ENCODE measurements at places on chromosomes 13 and 19.

GRCh38 chr13:105643966-105644365 is 891.5 kb downstream of the EFNB2 start:
- DNase-seq = no peak

DNA sequence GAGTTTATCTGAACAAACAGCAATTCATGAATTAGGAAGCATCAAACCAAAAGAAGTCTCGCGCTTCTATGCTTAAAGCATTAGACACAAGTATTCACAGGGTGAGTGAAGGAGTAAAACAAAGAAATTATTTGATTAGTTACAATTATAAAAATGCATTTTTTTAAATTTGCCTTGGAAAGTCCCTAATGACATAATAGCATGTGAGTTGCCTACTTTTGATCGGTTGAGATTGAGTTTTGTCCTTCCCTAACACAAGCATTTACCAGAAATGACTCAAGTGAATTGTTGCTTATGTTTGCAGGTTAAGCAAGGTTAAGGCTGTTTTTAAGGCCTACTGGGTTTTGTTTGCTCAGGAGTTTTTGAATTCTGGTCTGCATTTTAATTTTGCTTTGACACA is 389 bp upstream of the ZNF649 start:
- no peak for DNase-seq

DNA sequence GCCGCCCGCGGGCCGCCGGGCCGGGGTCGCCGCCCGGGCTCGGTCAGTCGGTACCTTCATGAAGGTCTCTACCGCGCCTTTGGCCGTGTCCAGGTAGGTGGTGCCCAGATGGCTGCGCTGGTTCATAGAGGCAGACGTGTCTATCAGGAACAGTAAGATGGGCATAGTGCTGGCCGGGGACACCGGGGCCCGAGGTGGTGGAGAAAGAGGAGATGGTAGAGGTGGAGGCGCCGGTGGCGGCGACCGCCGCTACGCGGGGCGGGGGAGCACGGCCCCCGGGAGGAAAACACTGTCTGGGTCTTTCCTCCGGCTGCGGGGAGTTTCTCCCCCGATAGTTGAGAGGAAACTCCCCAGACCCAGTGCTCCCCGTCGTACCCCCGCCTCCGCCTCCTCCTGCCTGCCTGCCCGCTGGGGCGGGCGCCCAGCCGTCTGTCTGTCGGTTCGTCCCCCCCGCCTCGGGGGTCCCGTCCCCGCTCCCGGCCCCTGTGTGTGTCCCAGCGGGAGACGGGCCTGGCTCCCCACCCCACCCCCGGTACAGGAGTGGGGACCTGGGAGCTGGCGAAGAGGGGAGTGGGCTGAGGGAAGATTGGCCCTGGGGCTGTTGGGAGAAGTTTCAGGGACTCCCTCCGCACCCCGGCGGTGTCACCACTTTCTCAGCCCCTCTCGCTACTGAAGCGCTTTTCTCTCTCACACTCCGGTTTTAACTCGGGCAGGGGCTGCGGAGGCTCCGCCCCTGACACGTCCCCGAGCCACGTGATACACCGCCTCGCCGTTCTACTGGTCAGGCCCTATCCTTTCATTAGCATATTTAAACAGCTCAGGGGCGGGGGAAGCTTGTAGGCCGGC is at the start of gene INTS6:
INTS6 (minus strand) TSS at position 676 of the 846 bp plus-strand sequence; CDS start at position 165, 511 bp downstream.
- DNase-seq = peak; percentile 100

DNA sequence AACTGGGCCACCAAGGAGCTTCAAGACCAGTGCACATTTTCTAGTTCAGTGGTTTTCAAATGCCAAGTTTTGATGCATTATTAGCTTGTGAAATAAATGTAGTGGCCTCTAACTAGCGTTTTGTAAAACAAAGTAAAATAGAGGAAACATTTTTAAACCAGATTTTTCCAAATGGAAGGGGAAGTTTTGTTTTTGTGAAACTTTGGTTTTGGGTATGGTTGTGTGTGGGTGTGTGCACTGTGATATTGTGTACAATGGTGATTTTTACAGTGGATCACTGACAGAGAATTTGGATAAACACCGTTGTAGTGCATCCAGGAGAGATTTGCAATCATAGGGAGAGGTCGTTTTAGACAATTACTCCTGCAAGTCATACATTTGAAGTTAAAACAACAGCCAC is 108.9 kb downstream of the SLC7A1 start:
- DNase-seq = no peak

DNA sequence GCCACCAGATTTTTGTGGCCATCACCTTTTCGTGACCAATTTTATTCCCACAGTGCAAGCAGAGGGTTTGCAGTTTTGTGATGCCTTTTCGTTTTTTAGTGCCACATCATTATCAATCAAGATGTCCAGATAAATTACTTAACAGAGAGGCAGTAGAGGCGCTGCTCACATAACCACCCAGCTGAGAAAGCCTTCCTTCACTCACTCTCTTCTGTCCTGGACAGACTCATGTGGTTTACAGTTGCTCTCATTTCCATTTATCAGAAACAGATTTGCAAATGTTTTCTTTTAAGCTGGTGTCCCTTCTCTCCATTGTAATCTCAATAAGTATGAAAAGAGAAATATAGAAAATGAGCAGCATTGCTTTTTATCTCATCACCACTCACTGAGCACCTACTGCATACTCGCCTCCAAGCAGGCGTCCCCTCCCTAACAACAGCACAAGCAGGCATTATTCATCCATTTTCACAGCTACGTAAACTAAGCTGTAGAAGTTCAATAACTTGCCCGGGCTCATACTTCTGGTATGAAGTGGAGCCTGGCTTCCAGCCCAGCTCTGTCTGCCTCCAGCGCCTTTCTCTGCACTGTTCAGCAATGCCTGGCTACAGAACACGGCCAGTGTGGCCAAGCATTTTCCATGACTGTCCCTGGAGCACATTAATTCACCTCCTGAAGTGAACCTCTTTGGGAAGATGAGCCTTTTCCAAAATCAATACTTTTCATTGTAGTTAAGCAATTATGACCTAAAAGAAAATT is 34.6 kb upstream of the KATNAL1 start:
- peak; percentile 85 for DNase-seq

- no peak for DNase-seq
These were observed 1.5 kb upstream of the PAFAH1B3 start for GRCh38 chr19:42303876-42304275.

DNA sequence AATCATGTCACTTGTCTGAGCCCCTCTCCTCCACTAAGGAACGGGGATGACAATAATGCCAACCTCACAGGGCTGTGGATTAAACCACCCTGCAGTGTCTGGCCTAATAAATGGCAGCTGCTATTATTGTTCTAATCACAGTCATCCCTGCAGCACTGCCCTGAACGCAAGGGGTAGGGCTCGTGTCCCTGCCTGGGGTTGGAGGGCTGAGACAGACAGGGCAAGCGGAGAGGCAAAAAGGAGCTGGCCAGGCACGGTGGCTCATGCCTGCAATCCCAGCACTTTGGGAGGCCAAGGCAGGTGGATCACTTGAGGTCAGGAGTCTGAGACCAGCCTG is 10.2 kb upstream of the KPTN start:
- DNase-seq = no peak

DNA sequence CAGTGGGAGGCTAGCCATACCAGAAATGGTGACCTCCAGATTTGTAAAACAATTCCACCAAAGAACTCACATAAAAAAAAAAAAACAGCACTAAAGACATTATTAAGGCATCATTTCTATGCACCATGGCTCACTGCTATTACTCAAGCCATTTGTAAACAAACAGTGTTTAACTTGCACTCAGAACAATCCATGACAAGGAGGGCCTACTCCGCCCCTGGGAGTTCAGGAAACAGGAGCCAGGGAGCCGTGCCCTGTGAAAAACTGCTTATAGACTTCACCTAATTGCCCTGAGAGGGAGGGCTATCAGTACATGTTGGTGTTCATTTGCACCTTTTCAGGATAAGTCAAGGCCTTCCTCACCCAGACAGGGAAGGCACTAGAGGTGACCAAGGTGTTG is 103.2 kb downstream of the ZNF429 start:
- no peak for DNase-seq

- no peak for DNase-seq
These were observed 27.7 kb downstream of the SBNO2 start for GRCh38 chr19:1146412-1146699.

DNA sequence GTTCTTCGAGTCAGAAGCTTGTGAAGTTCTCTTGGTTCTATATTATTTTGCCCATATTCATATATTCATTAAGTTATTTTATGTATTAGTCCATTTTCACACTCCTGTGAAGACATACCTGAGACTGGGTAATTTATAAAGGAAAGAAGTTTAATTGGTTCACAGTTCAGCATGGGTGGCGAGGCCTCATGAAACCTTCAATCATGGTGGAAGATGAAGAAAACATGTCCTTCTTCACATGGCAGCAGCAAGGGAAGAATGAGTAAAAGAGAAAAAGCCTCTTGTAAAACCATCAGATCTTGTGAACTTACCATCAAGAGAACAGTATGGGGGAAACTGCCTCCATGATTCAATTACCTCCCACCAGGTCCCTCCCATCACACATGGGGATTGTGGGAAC is 182.3 kb downstream of the GPC5 start:
- no peak for DNase-seq

DNA sequence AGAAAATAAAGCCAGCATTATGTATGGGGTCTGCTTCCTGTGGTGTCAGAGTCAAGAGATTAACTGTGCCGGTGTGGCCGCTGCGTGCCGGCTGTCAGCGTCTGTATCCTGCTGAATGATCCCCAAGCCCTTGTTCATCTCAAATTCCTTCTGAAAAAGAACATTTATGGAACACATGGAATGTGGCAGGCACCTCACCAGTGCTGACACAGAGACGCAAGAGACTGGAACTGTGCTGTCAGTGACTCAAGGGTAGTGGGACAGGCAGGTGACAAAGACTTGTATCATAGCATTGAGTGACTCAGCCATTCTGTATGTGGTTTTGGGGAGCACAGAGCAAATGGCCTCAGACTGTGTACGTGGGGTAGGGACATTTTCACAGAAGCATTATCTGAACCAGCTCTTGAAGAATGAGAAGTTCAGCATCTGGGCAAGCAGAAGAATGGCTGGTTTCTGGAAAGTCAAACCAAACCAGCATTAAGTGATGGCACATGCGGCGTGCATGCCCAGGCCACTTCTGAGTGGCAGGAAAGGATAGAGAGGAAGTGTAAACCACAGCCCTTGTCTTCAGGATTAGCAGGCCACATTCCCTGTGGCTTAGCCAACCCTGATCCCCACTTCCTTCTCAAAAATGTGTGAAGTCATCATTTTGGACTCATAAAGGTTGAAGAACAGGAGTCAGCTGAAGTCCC is 54.0 kb upstream of the IRS2 start:
- no peak for DNase-seq

DNA sequence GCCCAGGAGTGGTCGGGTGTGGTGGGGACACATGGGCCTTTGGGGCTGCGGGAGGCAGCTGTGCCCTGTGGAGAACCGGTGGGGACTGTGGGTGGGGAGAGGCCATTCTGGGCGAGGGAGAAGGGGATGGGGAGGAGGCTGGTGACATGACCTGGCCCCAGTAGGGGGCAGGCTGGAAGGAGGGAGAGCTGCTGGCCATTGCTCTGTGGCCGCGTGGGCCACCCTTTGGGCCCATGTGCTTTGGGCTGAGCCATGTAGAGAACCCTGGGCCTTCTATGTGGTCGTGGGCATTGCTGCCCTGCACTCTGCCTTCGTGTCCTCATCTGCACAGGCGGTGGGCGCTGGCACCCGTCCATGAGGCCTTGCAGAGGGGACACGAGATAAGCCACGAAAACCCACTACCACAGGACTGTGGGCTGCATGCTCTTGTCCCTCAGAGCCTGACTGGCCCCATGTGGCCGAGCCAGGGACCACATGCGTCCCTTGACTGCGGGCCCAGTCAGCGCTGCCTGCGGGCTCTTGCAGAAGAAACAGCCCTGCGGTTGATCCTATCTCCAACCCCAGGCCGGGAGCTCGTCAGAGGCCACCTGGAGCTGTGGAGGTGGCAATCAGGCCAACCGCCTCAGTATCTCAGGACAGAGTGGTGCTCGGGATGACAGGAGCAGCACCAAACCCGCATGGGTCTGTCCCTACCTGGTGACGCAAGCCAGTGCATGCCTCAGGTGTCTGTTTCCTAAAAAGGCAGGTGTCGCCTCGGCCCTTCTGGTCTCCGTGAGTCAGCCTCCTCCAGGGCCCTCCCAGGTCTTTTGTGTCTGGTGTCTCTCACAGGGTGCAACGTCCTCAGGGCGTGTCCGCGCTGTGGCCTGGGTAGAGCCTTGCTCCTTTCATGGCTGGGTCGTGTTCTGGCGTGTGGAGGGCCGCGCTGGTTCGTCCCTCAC is 14.3 kb downstream of the FZR1 start:
- DNase-seq = no peak

DNA sequence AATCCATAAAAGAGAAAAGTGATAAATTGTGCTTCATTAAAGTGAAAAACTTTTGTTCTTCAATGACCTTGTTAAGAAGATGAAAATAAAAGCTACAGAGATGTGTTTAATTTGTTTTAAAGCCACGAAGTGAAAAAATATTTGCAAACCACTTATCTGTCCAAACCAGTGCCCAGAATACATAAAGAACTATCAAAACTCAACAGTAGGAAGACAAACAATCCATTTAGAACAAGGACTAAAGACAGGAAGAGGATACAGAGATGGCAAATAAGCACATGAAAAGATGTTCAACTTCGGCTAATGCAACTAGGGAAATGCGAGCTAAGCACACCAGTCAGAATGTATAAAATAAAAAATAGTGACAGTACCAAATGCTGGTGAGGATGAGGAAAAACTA is 15.0 kb downstream of the GJB6 start:
- no peak for DNase-seq

GRCh38 chr19:28555317-28555716 is 657.6 kb downstream of the UQCRFS1 start:
- no peak for DNase-seq

DNA sequence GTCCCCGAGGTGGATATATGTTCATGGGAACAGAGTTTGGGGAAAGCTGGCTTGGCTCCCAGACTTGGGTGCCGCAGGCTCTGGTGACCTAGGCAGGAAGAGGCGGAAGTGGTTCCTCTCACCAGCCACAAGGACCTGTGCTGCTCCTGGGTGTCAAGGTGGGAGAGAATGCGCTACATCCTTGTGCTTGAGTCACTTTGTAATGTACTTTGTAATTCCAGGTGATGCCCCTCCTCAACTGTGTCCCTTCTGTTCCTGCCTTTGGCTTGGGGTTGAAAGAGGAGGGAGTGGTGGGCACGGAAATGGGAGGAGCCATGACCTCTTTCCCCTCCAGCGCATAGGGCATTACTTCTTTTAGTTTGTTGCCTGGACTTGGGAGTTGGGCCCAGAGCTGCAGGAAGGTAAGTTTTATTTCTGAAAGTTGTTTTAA is 10.9 kb downstream of the GARRE1 start:
- DNase-seq = no peak

GRCh38 chr13:101417043-101417406 is 717 bp upstream of the NALCN start:
- DNase-seq = no peak

GRCh38 chr19:56966697-56967299 is 126.3 kb upstream of the PEG3 start:
- DNase-seq = peak; percentile 44

- peak; percentile 86 for DNase-seq
These were observed 65.4 kb downstream of the GNG7 start for GRCh38 chr19:2636897-2637683.

DNA sequence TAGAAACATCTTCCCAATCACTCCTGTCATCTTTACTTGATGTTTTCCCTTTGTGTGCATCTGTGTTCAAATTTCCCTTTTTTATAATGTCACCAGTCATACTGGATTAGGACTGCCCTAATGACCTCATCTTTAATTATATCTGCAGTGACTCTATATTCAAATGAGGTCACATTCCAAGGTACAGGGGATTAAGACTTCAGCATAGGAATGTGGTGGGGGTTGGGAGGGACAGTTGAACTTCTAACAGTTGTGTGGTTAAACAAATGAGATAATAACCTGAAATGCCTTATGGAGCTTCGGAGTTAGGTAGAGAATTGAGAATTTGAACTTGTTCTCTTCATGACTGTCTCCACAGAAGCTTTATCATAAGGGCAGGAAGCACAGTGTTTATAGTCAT is 23.0 kb downstream of the PAN3 start:
- DNase-seq = no peak
